ENCODE measurements at places on chromosomes 4 and X.

DNA sequence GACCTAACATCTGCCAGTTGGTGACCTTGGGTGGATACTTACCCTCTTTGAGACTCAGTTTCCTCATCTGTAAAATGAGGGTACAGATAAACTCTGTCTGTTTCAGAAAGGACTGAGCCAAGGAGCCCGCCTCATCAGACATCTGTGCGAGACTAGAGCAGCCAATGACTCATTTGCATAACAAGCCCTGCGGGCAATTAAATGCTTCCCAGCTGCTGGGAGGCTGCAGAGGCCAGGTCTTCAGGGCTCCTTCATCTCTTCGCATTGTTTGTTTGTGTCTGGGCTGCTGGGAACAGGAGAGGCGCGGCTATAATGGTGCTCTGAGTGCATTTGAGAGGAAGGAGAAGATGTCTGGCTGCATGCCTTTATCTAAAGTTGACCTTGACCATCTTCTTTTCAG is 85.0 kb downstream of the ADRA2C start:
- DNase-seq = no peak

DNA sequence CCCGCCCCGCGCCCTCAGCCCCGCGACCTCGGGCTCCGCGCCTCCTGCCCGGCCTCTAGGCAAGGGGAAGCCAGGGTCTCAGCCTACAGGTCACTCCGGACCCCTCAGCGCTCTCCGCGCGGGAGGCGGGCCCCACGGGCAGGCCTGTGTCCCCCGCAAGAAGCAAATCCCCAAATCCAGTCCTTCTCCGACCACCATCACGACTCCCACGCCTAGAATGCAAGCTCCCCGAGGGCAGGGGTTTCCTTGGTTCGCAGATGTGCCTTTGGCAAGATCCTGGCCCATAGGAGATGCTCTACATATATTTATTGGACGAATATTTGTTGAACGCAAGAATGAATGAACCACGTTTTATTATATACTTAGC is 260 bp upstream of the CCDC149 start:
- DNase-seq = no peak

- DNase-seq = no peak
Observed at GRCh38 chr4:156111686-156112085, 158.0 kb upstream of the CTSO start.

DNA sequence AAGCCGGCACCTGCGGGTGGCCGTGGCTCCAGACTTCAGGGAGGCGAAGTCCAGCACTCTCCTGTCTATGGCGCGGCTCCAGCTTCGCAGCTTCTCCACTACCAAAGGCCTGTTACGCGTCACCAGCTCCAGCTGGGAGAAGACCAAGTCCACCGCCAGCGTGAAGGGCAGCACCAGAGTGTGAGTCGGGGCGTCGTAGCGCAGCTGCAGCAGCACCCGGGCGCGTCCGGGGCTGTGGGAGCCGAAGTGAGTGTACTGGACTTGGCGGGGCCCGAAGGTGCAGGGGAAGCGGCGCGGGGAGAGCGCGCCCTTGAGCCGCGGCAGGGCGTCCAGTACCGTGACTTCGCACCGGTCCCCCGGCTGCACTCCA is 444 bp downstream of the FREM3 start:
- no peak for DNase-seq

DNA sequence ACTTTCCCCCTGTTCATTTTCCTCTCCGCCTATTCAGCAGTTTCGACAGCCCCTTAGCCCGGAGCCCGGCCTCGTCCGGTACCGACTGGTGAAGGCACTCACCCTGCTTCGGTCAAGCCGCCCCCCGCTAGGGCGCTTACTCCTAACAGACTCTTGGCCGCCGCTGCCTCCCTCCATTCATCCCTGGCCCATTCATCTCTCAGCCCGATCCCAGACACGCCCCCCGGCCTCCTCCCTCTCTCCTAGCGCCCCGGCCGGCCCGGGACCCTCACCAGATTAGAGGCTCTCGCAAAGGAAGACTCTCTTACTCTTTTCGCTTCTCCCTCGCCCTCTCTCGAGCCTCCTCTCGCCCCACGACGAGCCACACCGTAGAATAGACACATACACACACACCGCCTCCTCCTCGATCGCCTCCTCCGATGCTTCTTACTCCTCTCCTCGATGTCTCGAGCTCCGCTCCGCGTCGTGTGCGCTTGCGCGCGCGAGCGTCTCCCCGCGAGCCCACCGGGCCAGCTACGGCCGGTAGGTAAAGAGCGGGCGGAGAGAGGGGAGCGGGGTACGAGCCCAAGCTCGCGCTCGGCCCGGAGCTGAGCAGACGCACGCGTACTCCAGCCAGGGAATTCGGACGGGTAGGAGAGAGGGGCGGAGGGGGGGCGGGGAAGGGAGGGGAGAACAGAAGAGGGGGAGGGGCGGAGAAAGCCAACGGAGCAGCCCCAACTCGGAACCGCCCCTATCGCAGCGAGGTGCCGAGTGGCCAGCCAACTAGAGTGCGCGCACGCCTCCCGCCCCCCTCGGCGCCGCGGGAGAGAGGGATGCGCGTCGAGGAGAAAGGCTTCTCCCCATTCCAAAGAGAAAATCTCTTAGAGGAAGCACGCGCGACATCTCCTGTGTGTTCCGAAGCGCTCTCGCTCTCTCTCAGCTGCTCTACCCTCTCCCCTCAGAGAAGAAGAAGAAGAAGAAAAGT is at the start of gene WNK3:
TSS of gene WNK3 (minus strand) at position 633 of the 964 bp plus-strand sequence.
- DNase-seq = peak; percentile 33

GRCh38 chr4:78308517-78308916 is 243.1 kb upstream of the ANXA3 start:
- DNase-seq = no peak

- no peak for DNase-seq
Observed at GRCh38 chr4:110808351-110808878, 185.5 kb upstream of the PITX2 start.

DNA sequence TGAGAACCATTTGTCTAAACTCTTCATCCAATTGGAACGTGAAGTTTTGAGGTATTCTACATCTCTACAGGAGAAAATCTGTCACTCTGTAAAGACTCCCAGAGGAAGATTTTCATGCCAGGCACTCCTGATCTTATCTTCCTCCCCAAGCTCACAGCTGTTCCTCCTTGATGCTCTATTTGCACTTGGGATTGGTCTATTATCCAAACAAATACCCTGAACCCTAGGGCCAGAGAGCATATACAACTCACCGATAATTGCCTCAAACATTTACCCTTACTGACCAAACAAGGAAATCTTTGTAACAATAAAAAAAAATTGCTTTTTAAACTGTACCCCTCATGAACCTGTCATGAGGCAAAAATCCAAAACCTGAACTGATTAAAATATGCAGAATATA is 372.7 kb downstream of the SH2D1A start:
- no peak for DNase-seq

DNA sequence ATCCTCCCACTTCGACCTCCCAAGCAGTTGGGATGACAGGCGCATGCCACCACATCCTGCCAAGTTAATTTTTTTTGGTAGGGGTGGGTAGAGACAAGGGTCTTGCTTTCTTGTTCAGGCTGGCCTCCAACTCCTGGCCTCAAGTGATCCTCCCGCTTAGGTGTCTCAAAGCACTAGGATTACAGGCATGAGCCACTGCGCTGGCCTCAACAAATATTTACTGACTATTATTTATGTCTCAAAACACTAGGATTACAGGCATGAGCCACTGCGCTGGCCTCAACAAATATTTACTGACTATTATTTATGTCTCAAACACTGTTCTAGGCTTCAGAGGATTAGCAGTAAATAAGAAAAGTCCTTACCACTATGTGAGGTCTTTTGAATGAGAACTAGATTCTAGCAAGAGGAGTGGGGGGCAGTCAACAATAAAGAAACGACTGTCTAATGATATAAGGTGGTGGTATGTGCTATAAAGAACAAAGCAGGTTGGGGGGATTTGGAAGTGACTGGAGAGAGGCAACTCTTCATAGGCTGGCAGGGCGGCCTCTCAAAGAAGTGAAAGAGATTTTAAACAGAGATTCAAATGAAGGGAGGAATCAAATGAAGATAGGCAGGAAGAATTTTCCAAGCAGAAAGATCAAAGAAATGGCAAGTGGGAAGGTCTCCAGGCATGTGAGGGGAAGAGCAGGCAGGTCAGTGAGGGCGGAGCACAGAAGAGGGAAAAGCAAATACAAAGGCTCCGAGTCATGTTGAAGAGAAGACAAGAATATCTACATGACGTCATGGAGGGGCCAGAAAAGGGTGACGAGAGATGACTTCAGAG is 12.7 kb upstream of the ACSL1 start:
- no peak for DNase-seq

GRCh38 chr4:98946359-98946758 is 17.4 kb upstream of the EIF4E start:
- DNase-seq = no peak

DNA sequence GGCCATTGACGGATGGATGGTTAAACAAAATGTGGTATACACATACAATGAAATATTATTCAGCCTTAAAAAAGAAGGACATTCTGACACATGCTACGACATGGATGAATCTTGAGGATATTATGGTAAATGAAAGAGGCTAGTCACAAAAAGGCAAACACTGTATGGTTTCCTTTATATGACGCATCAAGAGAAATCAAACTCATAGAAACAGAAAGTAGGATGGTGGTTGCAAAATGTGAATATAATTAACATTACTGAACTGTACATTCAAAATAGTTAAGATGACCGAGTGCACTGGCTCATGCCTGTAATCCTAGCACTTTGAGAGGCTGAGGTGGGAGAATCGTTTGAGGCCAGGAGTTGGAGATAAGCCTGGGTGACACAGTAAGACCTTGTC is 9.5 kb upstream of the CASK start:
- DNase-seq = no peak

GRCh38 chr4:181004056-181004455 is 1239.1 kb upstream of the TENM3 start:
- no peak for DNase-seq

- no peak for DNase-seq
Observed at GRCh38 chrX:97268182-97268680, 384.5 kb downstream of the RPA4 start.

GRCh38 chr4:121479808-121480207 is 99.0 kb upstream of the QRFPR start:
- no peak for DNase-seq

DNA sequence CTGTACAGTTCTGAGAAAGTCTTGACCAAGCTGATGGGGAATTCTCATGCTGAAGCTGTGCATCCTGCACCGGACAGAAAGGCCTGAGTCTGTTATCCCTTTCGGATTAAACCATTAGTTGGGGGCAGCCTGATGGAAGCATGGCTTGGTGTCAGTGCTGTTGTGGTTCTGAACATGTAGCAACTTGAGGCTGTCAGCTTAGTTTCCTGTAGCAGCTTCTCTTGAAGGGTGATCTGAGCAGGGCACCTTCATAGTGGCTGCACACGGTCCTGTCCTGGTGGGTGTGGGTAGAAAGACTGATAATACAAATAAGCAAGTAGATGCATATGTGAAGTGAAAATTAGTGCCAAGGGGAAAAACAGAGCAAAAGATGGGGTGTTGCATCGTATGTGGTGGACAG is 11.7 kb downstream of the KIAA0232 start:
- no peak for DNase-seq

DNA sequence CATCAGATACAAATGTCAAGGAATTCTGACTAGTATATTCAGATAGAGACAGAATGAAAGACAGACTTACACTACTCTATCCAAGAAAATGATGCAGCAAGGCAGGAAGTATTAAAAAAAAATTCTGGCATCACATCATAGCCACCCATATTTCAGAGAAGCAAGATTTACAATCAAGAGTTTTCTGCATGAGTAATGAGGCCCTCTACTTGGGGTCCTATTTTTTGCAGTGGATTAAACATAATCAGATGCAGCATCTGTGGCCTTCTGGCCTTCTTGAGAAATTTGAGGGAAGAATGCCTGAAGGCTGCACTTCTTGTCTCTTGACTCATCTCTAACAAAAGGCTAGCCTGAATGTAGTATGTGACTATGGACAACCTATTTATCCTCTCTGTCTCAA is 48.2 kb upstream of the SLIT2 start:
- DNase-seq = no peak

GRCh38 chr4:5211282-5211839 is 160.1 kb downstream of the STK32B start:
- DNase-seq = no peak

DNA sequence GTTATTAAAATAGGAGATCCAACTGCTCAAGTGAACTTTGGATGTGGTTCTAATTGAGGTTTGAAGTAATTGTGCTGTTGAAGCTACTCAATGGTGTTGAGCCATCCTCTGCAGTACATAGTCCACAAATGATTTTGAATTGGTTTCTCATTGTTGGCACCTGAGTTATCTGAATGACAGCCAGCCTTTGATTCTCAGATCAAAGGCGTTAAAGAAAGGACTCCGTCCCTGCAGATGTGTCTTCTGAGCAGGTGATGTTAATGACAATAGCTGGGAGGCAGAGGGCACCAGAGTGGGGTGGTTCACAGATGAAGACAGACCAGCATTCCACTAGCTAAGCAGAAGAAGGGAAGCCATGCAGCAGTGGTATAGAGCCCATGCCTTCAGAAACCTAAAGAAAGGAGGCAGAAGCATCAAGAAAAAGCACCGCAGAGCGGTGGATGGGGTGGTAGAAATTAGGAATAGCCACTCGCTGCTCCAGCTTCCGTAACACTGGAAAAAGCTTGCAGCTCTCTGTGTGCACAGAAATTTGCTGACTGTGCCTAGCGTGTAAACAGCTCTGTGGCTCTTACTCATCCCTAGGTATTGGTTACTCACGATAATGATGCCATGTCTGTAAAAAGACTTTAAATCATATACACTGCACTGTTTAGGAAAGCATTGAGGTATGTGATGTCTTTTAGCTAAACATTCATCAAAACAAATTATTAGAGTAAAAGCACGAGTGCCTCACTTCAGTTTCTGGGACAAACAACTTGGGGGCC is 79.2 kb upstream of the CLCN4 start:
- DNase-seq = no peak

DNA sequence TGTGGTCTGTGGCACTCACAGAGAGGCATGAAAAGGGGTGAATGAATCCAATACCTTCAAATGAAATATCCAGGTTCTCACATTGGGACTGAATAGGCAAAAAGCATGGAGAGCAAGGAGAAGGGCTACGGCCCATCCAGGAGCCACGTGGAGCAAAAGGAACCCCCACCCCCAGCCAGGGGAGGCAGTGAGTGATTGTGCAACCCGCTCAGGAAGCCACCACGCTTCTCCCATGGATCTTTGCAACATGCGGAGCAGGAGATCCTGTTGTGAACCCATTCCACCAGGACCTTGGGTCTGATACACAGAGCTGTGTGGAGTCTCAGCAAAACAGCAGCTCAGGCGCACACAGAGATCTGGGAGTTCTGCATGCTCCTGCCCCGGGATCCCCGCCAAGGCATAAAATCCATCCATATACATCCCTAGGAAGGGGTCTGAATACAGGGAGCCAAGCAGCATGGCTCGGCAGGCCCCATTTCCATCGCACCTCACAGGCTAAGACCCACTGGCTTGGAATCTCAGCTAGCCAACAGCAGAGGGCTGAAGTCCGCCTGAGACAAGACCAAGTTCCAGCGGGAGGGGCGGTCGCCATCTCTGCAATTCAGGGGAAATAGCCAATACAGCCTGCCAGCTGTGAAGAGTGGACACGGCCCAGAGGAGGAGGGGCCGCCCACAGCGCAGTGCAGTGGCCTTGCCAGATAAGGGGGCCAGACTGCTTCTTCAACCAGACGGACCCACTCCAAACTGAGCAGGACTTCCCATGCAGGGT is 80.2 kb downstream of the FGF16 start:
- DNase-seq = no peak

DNA sequence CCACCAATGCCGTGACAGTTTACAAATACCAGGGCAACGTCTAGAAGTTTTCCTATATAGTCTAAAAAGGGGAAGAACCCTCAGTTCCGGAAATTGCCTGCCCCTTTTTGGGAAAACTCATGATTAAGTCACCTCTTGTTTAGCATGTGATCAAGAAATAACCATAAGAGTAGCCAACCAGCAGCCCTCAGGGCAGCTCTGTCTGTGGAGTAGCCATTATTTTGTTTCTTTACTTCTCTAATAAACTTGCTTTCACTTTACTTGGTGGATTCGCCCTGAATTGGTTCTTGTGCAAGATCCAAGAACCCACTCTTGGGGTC is 20.0 kb upstream of the HOPX start:
- DNase-seq = no peak

Data from C1 segment of cervical spinal cord (tissue), 14 donors.